ENCODE measurements at places on chromosomes 4 and X.

DNA sequence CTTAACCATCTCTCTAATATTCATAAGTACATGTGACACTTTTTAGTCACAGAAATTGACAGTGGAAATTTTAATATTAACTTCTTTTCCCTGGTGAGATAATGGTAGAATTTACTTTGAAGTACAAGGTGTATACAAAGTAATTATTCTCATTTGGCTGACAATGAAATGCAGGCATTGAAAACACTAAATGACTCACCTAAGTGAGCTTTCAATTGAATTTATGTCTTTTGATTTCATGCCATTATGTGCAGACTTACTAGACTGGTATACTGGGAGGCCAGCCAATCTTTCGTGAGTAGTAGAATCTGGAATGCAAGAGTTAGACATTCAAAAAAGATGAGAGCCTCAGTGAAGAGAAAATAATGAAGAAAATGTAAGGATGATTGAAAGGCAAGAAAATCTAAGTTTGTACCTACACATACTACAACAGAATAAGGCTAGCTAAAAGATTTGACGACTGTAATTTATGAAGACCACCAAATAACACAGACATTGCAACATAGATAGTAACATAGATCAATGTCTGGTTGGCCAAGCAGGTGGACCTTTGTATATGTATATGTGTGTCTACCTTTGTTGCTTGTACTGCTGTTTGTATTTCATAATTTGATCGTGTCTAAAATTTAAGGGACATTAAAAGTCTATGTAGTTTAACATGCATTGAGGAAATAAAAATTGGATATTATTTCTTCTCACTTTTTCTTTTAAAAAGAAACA is 459.7 kb downstream of the IL15 start:
- no peak for DNase-seq

GRCh38 chr4:160372390-160372789 is 1269.5 kb downstream of the RAPGEF2 start:
- DNase-seq, result no peak

DNA sequence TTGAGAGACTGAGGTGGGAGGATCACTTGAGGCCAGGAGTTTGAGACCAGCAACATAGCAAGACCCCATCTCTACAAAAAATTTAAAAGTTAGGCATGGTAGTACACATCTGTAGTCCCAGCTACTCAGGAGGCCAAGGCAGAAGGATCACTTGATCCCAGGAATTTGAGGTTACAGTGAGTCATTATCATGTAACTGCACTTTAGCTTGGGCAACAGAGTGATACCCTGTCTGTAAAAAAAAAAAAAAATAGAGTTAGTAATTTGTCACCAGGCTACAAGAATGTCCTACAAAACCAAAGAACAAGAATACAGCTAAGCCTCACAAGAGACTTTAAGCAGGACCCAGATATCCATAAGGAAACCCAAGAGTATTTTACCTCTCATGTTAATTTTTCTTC is 27.0 kb upstream of the RAB28 start:
- no peak for DNase-seq

- no peak for DNase-seq
These were observed 405 bp downstream of the CENPE start for GRCh38 chr4:103197765-103198110.

GRCh38 chr4:152778656-152779512 is 646 bp downstream of the TIGD4 start:
- peak; percentile 67 for DNase-seq

GRCh38 chrX:138858438-138858837 is 146.9 kb upstream of the FGF13 start:
- DNase-seq, result no peak

DNA sequence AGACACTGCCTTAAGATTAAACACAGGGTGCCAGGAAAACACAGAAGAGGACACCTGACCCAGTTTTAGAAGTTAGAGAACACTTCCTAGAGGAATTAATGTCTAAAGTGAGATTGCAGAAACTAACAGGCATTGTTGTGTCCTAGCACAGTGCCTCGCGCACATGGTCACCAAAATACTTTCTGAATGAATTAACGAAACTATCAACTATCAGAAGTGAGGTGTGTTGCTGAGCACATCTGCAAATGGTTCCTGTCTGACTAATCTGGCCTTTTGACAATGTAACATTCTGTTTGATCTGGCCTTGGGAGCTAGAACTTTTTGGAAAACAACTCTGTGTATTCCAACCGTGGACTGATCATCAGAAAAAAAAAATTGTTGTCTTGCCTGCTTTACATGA is 556.8 kb upstream of the LCORL start:
- DNase-seq, result no peak

- DNase-seq, result no peak
These were observed 4.0 kb downstream of the HNRNPH2 start for GRCh38 chrX:101411984-101412383.

- peak; percentile 60 for DNase-seq
These were observed 5.1 kb upstream of the GABRQ start for GRCh38 chrX:152632445-152633097.

GRCh38 chr4:133379681-133380438 is 230.8 kb downstream of the PCDH10 start:
- no peak for DNase-seq

GRCh38 chr4:3401436-3402171 is 40.2 kb upstream of the HGFAC start:
- no peak for DNase-seq

GRCh38 chr4:88177983-88178625 is 19.7 kb upstream of the ABCG2 start:
- no peak for DNase-seq

DNA sequence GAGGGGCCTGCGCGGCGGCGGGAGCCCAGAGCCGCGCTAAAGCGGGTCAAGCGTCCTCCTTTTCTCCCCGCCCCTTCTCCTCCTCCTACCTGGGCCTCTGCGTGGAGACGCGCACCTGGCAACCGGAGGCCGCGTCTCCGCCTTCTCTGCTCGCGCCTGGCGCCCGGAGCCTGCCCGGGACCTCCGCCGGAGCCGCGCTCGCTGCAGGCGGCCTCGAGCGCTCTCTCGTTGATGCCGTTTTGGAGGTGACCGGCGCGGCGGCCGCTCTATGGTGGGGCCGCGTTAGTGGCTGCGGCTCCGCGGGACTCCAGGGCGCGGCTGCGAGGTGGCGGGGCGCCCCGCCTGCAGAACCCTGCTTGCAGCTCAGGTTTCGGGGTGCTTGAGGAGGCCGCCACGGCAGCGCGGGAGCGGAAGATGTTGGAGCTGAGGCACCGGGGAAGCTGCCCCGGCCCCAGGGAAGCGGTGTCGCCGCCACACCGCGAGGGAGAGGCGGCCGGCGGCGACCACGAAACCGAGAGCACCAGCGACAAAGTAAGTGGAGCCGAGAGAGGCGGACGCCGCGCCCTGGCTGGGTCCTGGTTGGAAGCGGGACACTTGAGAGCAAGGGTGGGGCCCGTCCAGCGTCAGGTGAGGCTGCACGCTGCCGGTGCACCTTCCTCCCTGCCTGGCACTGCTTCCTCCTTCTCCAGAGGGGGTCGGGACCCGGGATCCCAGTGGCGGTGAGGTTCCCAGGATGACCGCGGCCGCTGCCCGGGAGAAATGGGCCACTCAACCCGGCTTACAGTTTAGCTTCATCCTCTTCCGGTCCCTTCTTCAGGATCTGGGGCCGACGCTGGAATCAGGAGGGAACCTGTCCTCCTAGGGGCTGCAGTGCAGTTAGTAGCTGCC is at the start of gene CDS1:
Gene CDS1, plus strand, starts transcription at position 140 of the 888 bp plus-strand sequence. Its CDS starts 275 bp downstream, at position 415.
- peak; percentile 67 for DNase-seq

DNA sequence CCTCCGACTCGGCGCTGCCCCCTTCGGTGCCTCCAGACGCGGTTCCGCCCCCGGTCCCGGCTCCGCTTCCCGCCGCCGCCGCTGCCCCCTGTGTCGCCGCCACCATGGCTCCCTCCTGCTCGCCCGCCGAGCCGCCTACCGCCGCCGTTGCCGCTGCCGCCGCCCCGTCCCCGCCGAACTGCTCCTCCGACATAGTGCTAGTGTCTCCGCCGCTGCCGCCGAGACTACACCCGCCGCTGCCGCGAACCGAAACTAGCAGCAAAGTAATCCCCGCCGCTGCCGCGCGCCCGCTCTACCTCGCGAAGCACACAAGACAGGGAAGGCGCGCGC is 340 bp downstream of the HNRNPD start:
- DNase-seq, result no peak

- DNase-seq, result no peak
These were observed 11.2 kb upstream of the ZCCHC13 start for GRCh38 chrX:74292808-74293123.

GRCh38 chr4:3865986-3866812 is 100.0 kb downstream of the ADRA2C start:
- DNase-seq, result no peak

GRCh38 chrX:31333165-31333831 is 261.5 kb upstream of the FTHL17 start:
- DNase-seq, result no peak

DNA sequence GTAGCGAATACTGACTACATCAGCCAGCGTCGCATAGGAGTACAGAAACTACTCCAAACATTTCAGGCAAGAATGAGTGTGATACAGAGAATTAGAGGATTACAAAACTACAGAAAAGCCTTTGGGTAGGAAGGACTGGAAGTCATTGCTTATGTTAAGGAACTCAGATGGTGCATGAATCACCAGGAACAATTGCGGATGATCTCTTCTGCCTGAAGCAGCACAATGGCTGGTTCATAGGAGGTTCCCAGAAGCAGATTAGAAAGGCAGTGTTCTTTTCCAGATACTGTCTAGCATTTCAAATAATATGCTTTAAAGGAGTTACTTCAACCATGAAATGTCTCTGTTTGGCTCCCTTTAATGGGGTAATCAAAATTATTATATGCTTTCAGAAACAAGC is 42.5 kb upstream of the MAP9 start:
- no peak for DNase-seq

DNA sequence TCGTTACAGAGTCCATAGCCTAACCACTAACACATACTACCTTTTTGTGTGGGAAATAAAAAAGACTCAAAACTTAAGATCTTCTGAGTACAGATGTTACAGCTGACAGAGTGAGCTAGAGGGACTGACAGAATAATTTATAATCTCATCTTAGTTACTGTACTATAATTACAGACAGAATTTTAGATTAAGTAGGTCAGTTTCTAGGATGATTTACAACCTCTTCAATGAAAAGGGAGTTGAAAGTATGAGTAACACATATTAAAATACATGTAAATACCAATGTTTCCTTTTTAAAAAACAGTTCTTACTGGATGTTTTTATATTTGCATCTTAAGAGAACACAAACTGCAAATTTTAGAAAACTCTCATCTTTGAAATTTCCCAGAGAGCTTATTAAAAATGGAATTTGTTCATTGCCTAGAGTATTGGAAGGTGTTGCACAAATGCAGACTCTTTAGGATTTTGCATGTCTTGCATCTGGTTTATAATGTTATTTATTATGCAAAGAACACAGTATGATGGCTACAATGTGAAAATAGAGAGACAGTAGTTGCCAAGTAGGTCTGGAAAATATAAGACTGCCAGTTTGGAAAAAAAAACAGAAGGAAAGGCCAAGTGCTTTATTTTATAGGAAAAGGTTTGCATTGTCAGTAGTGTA is 24.2 kb upstream of the CCNG2 start:
- no peak for DNase-seq

GRCh38 chr4:187286525-187286924 is 562.9 kb upstream of the FAT1 start:
- DNase-seq, result no peak

- no peak for DNase-seq
These were observed 55.4 kb downstream of the CLCN3 start for GRCh38 chr4:169675825-169676224.

DNA sequence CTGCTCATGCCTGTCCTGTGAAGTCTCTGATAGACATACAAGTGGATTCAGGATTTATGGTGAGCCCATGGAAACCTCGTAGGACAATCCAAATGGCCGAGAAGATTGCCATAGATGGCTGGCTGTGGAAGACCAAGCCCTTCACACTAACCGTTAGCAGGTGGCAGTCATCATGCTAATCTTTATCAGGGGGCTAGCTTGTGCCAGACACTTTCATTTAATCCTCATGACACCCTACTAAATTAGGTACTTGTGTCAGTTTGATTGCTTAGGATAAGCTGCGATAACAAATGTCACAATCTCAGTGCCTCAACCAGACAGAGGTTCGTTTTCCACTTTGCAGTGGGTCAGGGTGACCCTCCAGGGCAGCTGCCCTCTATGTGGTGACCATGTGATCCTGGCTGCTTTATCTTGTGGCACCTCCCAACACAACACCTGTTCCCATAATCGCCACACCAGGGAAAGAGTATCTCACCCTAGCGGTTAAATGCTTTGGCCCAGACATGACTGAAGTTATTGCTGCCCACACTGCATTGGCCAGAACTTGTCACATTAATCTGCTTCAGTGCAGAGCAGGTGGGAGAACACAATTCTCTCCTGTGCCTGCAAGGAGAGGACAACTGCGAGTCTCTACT is 60.8 kb downstream of the REPS2 start:
- DNase-seq, result no peak

- DNase-seq, result no peak
These were observed 48.3 kb upstream of the MND1 start for GRCh38 chr4:153296040-153296823.

GRCh38 chrX:139204571-139204897 is 326.0 kb upstream of the F9 start:
- DNase-seq, result no peak

DNA sequence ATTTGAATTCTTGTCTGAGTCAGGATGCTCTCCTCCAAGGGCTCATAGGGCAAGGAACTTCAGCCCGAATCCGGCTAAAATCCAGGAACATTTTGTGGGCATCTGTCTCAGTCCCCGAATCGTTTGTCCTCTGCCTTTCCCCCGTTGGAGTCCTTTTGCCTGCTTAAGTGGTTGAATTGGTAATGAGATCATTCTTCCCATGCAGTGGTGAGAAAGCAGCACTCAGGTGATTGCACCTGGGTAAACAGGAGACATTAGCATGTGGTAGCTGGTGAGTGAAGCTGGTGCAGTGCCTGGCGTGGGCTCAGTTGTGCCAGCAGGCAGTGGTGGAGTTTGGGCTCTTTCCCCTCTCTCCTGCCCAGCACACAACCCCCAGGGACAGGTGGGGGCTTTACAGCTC is 61.9 kb upstream of the MTM1 start:
- DNase-seq, result no peak

Measured in activated CD8-positive, alpha-beta memory T cell treated with anti-CD3 and anti-CD28 coated beads, Interleukin-2, amount 50 U/mL, for 48 hours (primary cell).